Heart right ventricle (tissue), 16 donors: ENCODE measurements at places on chromosomes 3 and 15.

DNA sequence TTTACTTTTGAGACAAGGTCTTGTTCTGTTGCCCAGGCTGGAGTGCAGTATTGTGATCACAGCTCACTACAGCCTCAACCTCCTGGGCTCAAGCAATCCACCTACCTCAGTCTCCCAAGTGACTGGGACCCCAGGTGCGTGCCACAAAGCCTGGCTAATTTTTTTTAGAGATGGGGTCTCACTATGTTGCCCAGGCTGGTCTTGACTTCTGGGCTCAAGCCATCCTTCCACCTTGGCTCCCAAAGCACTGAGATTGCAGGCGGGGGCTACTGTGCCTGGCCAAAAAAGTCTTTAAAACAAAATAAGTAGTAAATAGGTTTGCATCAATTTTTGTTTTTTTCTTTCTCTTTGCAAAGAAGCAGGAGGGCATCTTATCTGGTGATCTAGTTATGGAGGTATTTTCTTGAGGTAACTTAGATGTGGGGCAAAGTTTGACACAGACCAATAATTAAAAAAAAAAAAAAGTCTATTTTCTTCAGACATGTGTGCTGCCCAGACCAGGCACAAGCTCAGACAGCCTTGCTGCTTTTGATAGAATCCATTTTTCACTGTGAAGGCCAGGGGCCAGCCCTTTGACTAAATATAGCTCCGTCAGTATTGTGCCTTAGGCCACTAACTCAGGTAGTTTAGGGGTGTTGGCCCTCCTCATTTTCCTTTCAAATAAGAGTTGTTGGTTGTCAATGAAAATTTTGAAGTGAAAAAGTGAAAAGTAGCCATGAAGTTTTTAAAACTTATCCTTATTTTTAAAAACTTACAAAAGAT, 2.5 kb downstream of the ARL6IP5 start:
- H3K4me3 ChIP-seq: peak overlapping the region; percentile 94
- H3K27ac ChIP-seq: peak overlapping the region; percentile 91
- peaks cover 84% of the 10 kb centered on the region for H3K4me1 ChIP-seq
- no peaks in the 10 kb centered on the region for H3K27me3 ChIP-seq

DNA sequence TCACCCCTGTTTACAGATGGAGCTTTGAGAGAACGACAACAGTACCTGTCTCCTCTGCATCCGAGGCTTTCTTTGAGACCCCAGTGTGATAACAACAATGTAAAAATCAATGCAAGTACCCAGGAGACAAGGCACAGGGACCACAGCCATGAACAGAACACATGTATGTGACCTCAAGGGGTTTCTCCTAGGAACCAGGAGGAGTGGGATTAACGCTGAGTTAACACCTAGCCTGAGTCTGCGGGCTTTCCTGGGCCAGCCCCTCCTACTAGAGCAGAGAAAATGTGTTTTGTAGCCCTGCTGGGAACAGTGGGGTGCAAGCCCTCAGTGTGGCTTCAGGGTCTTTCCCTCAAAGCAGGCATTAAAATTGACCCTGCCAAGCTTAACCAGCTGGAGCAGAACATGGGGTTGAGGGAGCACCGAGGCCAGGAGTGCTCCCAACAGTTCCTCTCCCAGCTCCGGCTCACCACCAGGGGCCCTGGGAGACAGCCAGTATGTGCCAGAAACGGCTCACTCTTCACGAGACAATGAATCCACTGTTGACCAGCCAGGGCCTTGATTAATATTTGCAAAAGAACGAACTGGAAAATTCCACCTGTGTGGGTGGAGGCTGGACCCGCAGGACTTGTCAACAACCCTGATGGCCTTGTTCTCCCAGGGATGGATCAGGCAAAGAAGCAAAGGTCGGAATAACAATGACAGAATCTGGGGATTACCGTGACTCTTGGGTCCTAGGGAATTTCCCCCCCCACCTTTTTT, 3.6 kb downstream of the CHDH start:
- H3K27me3 ChIP-seq: peaks cover 26% of the 10 kb centered on the region
- H3K4me3 ChIP-seq: no peak overlapping the region
- H3K4me1 ChIP-seq: peaks cover 18% of the 10 kb centered on the region

DNA sequence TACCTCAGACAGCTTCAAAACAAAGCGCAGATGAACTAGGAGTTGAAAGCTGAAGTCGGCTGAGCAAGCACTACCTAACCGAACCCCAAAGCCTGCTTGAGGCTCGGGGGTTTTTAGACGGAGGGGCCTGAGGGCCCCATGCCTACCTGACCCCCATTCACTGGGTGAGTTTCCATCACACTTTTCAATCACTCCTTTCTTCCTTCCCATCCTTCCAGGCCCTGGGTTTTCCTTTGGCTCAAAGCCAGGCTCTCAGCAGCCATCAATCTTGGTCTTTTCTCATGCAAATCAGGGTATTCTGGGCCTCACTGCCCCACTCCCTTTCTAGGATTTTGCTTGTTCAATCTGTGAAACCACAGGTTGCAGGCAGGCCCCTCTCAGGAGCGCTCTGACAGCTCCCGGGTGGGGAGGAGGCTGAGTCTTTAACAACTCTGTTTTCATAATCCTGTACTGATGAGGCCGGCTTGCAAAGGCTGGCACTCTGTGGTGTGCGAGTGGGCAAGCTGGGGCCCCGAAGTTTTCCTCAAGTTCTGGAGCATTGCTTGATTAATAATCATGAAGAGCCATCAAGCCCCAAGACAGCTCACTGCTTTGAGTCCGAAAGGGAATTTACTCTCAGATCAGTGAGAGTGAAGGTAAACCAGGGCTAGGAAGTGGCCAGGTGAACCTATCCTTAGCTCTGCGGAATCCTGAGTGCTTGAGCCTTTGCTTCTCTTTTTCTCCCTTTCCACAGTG, 97.6 kb downstream of the FRMD4B start:
- no peaks in the 10 kb centered on the region for H3K36me3 ChIP-seq
- H3K4me1 ChIP-seq: peaks cover 32% of the 10 kb centered on the region
- no peaks in the 10 kb centered on the region for H3K27me3 ChIP-seq
- no peak overlapping the region for H3K27ac ChIP-seq
- no peak for DNase-seq

DNA sequence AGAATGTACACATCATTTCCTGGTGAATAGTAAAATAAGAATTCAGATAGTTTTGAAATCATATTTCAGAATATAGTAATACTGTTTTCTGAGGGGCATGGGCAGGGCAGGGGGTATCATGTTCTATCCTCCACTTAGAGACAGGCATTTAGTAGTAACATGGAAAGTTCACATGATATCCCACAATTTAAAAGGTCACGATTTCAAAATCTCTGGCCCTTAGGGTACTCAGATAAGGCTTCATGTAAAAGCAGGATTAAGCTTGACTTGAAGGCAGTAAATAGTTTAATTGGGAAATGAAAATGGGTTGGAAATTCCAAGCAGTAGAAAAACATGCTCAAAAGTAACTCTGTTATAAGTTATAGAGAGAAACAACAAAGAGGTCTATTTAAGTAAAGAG, 353.2 kb upstream of the AGTR1 start:
- H3K27me3 ChIP-seq: no peaks in the 10 kb centered on the region
- no peak overlapping the region for H3K27ac ChIP-seq
- H3K4me1 ChIP-seq: no peaks in the 10 kb centered on the region
- no peaks in the 10 kb centered on the region for H3K36me3 ChIP-seq
- no peak for DNase-seq

DNA sequence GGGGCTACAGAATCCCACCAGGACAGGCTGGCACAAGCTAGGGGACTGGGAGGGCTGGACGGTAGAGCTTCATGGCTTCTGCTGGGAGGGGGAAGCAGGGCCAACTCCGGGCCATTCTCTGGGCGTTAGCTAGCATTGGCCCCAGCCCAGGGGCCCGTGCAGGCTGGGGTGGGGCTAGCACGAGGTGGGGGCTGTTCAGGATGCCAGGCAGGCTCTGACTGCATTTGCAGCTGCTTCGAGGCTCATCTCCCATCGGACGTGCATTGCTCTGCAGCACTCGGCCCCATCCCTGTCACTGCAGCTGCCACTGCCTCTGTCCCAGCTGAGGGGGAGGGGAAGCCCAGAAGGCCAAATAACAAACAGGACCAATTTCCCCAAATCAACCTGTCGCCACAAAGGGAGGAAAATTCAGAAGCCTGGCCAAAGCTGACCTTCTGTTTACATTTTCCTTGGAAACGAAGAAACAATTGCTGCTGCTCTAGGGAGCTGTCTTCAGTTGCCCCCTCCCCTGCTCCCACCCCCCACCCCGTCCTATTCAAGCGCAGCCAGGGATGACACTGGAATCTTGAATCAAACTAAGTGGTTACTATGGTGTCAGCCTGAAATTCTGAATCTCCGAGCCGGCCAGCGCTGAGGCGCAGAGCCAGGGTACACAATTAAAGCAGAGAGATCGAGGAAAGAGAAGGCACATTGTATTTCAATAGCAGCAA, 138.8 kb upstream of the PRR20G start:
- H3K36me3 ChIP-seq: no peaks in the 10 kb centered on the region
- H3K27me3 ChIP-seq: peaks cover 92% of the 10 kb centered on the region
- no peak overlapping the region for H3K4me3 ChIP-seq
- no peak for DNase-seq
- H3K4me1 ChIP-seq: no peaks in the 10 kb centered on the region

- no peak overlapping the region for H3K4me3 ChIP-seq
- H3K36me3 ChIP-seq: no peaks in the 10 kb centered on the region
- no peaks in the 10 kb centered on the region for H3K27me3 ChIP-seq
These were observed 29.9 kb downstream of the TIGIT start for GRCh38 chr3:114323546-114324254.

DNA sequence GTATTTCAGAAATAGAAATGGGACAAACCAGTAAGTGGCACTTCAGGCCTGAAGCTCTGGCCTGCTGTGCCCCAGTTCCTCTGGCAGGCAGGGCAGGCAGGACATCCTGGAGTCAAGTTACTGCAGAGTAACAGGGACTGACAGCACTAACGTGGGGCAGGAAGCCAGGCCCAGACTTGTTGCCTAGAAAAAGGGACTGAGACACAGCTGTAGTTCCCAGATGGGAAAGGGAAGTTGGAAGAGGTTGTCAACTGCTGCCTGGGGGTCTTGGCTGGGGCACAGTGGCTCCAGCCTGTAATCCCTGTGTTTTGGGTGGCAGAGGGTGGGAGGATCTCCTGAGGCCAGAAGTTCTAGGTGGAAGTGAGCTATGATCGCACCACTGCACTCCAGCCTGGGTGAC, 171.9 kb downstream of the FMN1 start:
- H3K36me3 ChIP-seq: no peaks in the 10 kb centered on the region
- H3K4me3 ChIP-seq: no peak overlapping the region
- H3K27me3 ChIP-seq: no peaks in the 10 kb centered on the region
- H3K4me1 ChIP-seq: peaks cover 3% of the 10 kb centered on the region
- DNase-seq: peak; percentile 81

DNA sequence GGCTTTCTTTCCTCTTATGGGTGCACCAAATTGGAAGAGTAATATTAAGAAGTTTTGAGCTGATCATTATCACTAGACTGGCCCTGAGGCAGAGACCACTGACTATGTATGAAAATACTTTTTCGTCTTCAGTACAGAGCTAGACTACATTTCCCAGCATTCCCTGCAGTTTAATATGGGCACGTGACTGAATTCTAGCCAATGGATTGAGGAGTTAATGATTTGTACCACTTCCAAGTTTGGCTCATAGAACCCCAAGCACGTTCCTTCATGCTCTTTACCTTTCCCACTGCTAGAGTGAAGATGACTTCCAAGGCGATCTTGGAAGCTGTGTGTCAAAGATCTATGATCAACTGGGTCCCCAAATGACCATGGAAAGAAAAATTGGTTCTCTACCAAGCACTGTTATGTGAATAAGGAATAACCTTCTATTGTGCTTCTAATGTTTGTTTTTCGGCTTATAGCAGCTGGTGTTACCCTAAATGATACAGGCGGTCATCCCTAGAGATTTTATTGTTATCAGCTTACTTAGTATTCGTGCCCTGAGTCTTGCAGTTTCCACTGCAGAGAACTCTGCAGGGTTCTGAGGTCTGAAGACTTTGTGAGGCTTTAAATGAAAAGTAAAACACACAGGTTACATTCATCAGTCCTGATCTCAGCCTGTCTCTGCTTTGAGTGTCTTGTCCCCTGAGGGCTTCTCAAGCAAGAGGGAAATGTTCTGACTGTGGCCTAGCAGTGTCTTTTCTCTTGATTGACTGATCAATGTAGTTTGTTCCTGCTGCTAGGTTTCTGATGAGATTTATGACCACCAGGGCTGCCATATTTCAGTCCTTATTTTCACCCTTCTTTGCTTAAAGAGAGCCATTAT, 486.8 kb downstream of the PDCD6IP start:
- H3K27me3 ChIP-seq: no peaks in the 10 kb centered on the region
- no peak overlapping the region for H3K27ac ChIP-seq
- no peak overlapping the region for H3K4me3 ChIP-seq
- no peaks in the 10 kb centered on the region for H3K4me1 ChIP-seq

GRCh38 chr15:69843276-69843899, 254.3 kb downstream of the TLE3 start:
- no peak overlapping the region for H3K4me3 ChIP-seq
- H3K27ac ChIP-seq: no peak overlapping the region
- peaks cover 11% of the 10 kb centered on the region for H3K27me3 ChIP-seq
- no peak for DNase-seq
- no peaks in the 10 kb centered on the region for H3K4me1 ChIP-seq

DNA sequence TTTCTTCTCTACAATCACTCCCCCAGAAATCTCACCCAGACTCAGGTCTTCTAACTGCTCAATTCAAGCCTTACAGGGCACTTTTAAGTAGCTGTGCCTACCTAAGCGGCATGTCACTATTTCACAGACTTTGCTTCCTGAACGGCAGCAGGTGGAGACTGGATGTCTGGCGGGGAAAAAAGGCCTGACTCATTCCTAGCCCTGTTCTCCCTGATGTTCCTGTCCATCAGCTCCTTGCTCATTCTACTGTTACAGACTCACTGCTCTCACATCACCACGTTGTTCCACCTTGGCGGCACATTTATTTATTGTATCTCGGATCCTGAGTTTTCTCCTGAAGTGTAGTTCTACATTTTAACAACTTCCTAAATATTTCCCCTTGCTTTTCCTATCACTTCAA, 52.6 kb upstream of the ATP11B start:
- H3K4me3 ChIP-seq: no peak overlapping the region
- H3K27ac ChIP-seq: no peak overlapping the region
- DNase-seq: no peak

DNA sequence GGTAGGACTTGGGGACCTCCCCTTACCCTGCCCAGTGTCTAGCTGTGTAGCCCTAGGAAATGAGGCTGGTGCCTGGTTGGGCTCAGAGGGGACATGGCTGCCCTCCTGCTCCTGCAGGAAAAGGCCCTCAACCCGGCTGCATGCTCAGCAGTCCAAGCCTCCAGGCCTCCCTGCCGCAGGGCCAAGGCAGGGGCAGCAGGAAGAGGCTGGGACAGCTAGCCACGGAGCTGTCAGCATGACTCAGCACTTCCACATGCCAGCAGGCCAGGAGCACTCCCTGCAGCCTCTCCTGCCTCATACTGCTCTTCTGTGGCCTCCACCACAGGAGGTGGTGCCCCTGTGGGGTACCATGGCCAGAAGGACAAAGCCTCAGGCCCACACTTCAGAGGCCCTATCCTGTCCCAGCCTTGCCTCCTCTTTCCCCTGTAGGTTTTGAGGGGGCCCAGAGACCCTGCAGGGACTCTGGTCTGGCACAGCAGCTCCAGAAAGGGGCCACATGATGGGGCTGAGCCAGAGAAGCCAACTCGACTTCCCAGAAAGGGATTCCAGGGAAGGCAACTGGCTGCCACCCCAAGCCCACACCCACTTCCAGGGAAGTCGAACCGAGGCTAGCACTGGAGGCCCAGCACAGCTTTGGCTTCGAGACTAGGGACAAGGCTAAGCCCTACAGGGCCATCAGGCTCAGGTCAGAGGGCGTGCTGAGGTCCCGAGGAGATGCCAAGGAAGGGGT, 19.5 kb downstream of the TKT start:
- H3K4me1 ChIP-seq: peaks cover 23% of the 10 kb centered on the region
- peak overlapping the region; percentile 77 for H3K27ac ChIP-seq
- H3K27me3 ChIP-seq: no peaks in the 10 kb centered on the region
- H3K36me3 ChIP-seq: peaks cover 98% of the 10 kb centered on the region
